ENCODE measurements at places on chromosomes 12 and 14. TPM values are rescaled to one million over a fixed set of nuclear protein-coding genes. Genes with fewer than 3 reads are reported as not detected.

KRT1 gene
- polyA plus RNA-seq, result not detected

DNA sequence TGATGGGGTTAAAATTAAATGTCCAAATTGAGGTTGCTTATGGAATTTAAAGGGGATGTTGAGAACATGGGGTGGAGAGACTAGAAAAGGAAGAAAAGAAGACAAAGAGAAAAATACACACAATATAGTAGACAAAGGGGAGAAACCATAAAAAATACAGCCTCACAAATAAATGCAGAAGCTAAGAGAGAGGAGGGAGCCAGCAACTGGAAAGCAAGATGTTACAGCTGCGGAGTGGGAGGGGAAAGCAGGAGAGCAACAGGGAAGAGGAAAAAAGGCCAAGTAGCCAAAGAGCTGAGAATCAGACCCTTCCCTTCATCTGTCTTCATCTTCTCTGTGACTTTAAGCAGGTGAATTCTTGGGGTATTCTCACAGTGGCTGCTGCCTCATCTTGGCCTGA lies 39.7 kb upstream of the SMUG1 start:
- DNase-seq, result no peak

DNA sequence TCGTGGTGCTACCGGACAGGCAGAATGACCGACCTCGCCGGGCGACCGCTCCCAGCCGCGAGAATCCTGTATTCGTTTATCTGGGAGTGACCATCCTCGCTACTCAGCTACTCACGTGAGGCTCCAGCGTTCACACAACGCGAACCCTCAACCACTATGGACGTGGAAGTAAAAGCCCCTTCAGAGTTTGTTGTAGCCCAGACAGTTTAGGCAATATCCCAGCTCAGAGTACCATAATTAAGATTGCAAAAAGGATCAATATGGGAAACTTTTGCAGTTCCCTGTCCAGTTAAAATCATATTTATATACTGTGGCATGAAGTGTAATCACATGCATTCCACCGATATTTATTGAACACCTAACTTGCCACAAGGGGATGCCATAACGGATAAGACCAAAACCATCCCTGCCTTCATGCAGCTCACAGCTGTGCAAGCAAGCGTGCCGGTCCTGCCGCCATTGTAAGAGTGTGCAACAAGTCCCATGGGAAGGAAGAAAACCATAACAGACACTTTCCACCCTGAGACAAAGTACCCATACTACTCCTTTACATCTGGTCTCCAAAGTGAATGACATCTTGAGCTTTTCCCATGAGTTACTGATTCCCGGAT lies 938 bp upstream of the MAX start:
- no peak for DNase-seq

GRCh38 chr12:91093341-91093740 lies 18.0 kb downstream of the LUM start:
- DNase-seq, result no peak

- DNase-seq, result no peak
Measured at GRCh38 chr14:79090641-79091180, 920.5 kb downstream of the NRXN3 start.

PGF gene
- 1.5 TPM for polyA plus RNA-seq

SYNE2 gene
- 46.4 TPM for polyA plus RNA-seq

DNA sequence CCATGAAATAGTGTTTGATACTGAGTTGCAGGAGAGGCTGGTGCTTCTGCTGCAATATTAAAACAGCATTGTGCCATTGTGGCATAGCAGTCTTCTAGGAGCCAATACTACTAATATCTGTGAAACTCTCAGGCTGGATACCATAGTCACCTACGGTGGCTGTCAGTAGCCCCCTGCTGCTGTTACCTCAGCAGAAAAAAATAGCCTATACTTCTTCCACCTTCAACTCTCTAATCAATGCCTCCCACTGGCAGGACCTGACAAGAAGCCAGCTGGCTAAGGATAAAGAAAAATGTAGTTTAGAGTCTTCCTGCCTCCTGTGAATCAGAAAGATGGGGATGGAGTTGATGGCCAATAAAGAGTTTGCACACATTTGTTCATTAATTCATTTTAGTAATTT lies 91.6 kb downstream of the PDE3A start:
- no peak for DNase-seq

ACOT6 gene
- not detected for polyA plus RNA-seq
